Naive B cell (primary cell): ENCODE measurements at places on chromosomes 3 and 15.
A peak's percentile ranks its signal among the peaks of the same experiment; 100 is the strongest.

GRCh38 chr15:63156086-63156710, 1.1 kb downstream of the RPS27L start:
- no peaks in the 10 kb centered on the region for H3K27me3 ChIP-seq
- DNase-seq: no peak
- H3K4me3 ChIP-seq: peak overlapping the region; percentile 100
- peaks cover 10% of the 10 kb centered on the region for H3K4me1 ChIP-seq

DNA sequence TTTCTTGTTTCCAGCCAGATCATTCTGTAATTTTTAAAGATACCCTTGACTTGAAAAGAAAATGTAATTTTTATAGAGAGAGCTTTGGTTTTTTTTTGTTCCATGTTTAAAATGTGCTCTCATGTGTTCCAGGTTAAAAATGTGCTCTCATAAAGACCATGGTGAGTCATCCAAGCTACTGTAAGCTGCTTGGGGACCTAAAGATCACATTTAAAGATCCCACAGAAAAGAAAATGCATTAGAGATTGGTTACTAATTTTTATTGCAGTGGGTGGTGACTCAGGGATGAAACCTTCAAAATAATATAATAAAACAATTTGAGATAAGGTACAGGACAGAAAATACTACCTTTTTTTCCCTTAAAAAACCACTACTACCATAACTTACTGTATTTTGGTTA, 11.0 kb downstream of the TCF12 start:
- H3K27ac ChIP-seq: no peak overlapping the region
- peaks cover 9% of the 10 kb centered on the region for H3K36me3 ChIP-seq
- H3K4me3 ChIP-seq: no peak overlapping the region
- peaks cover 47% of the 10 kb centered on the region for H3K4me1 ChIP-seq
- DNase-seq: no peak

- H3K27ac ChIP-seq: no peak overlapping the region
- no peaks in the 10 kb centered on the region for H3K27me3 ChIP-seq
- no peak overlapping the region for H3K4me3 ChIP-seq
- no peak for DNase-seq
- no peaks in the 10 kb centered on the region for H3K36me3 ChIP-seq
- no peaks in the 10 kb centered on the region for H3K4me1 ChIP-seq
Measured at GRCh38 chr3:135576751-135577150, 388.8 kb upstream of the PPP2R3A start.

GRCh38 chr3:72487078-72487765, 361.0 kb downstream of the SHQ1 start:
- H3K27me3 ChIP-seq: peaks cover 37% of the 10 kb centered on the region
- H3K27ac ChIP-seq: no peak overlapping the region
- DNase-seq: no peak
- H3K4me1 ChIP-seq: peaks cover 18% of the 10 kb centered on the region
- no peaks in the 10 kb centered on the region for H3K36me3 ChIP-seq

- H3K4me1 ChIP-seq: no peaks in the 10 kb centered on the region
- H3K4me3 ChIP-seq: no peak overlapping the region
- H3K36me3 ChIP-seq: no peaks in the 10 kb centered on the region
- H3K27me3 ChIP-seq: peaks cover 5% of the 10 kb centered on the region
- DNase-seq: no peak
Measured at GRCh38 chr3:124064050-124064449, 72.1 kb upstream of the ROPN1 start.

- DNase-seq: no peak
- H3K4me3 ChIP-seq: peak overlapping the region; percentile 75
- peaks cover 64% of the 10 kb centered on the region for H3K27me3 ChIP-seq
Measured at GRCh38 chr3:192916371-192917027, 1.2 kb downstream of the MB21D2 start.

GRCh38 chr3:15007681-15008141, 57.4 kb downstream of the MRPS25 start:
- DNase-seq: no peak
- no peak overlapping the region for H3K4me3 ChIP-seq
- H3K4me1 ChIP-seq: peaks cover 10% of the 10 kb centered on the region
- peaks cover 35% of the 10 kb centered on the region for H3K36me3 ChIP-seq

DNA sequence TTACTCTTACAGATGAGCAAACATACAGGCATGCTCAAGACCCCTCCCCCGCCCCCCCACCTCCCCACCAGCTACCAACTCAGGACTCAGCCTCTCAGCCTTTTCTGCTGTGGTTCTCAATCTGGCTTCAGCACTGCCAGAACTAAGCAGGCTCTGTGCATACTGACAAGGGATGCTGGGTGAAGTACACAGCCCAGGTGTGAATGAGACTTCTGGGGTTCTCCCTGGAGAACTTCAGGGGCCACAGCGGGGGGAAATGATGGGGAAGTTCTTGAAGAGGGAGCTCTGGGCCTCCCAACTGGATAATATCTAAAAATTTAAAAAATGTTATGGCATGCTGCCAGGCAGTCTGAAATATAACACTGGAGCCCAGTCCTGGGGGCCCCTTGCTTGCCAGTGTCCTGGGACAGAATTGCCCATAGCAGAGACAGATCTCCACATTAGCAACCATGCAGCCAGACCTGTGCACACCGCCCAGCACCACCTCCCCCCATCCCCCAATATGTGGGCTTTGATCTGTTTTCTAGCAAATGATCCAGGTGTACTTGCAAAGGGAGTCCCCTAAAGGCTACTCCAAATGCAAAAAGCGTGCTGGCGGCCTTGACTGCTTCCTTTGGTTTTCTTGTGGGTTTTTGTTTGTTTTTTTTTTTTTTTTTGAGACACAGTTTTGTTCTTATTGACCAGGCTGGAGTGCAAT, 41.4 kb downstream of the PGPEP1L start:
- no peak overlapping the region for H3K27ac ChIP-seq
- peaks cover 11% of the 10 kb centered on the region for H3K36me3 ChIP-seq
- peaks cover 8% of the 10 kb centered on the region for H3K27me3 ChIP-seq
- no peak for DNase-seq
- no peaks in the 10 kb centered on the region for H3K4me1 ChIP-seq

DNA sequence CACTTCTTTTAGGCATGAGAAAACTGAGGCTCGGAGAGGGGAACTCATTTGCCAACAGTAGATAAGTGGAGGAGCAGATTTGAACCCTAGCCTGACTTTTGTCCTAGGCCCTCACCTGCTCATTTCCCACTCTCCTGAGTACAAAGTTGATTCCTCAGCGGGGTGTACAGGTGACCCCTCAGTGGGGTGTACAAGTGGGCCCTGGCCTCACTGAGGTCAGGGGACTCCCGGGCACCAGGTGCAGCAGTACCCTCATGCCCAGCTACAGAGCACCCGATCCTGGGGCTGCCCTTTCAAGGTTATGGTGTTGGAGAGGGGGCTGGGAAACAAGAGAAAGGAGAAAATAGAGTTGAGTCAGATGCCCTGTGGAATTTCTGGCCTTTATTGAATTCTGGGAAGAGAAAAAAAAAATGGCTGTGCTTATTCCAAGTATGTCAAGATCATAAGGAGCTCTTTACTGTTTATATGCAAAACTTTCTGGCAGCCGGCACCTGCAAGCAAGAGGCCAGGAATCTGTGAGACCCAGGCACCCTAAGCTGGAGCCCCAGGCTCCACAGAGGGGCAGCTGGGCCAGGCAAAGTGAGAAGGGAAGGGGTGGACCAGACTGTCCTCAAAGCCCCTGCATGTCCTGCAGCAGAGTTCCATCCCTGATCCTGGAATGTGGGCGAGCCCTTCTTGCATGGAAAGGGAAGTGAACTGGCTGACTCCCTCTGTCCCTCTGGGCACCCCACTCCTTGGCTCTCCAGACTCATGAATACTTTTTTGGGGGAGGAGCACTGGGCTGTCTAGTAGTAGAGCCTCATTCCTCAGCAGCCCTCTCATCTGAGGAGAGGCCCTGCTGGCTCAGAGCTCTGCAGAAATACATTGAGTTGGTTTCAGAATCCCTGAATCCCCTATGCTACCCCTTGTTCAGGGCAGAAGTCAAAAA, 43.1 kb downstream of the AMOTL2 start:
- no peak overlapping the region for H3K4me3 ChIP-seq

GRCh38 chr3:6416049-6416661, 444.8 kb upstream of the GRM7 start:
- H3K4me3 ChIP-seq: no peak overlapping the region
- H3K36me3 ChIP-seq: no peaks in the 10 kb centered on the region
- no peak for DNase-seq
- H3K27ac ChIP-seq: no peak overlapping the region
- no peaks in the 10 kb centered on the region for H3K4me1 ChIP-seq

DNA sequence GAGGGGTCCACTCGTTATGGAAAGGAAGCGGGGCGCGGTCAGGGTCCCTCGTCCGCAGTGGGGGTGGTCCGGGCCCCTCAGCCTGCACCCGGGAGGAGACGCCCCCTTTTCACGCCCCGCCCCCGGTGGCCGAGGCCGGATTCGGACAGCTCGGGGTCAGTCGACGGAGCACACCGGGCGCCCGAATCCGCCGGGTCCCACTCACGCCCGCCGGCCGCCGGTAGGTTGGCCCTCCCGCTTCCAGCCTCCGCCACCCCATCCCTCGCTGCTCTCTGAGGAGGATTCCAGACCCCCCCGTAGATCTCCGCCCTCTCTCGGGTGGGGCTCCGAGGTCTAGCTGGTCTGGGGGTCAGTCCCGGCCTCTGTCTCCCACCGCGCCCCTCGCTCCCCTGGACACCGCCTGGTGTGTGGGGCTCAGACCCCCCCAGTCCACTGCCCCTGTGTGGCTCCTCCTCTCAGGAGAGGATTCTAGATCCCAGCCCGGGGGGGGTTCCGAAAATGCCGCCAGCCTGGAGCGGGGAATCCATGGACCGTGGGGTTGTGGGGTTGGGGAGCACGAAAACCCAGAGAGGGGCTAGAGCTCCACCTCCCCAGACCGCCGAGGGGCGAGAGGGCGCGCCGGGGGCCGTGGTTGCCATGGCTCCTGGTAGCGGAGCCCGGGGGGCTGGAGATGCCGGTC, 725 bp downstream of the CHL1 start:
- DNase-seq: no peak
- H3K27ac ChIP-seq: peak overlapping the region; percentile 78
- H3K27me3 ChIP-seq: peaks cover 10% of the 10 kb centered on the region
- H3K4me3 ChIP-seq: peak overlapping the region; percentile 94

- peaks cover 12% of the 10 kb centered on the region for H3K36me3 ChIP-seq
- H3K27me3 ChIP-seq: no peaks in the 10 kb centered on the region
- H3K4me3 ChIP-seq: no peak overlapping the region
- peaks cover 2% of the 10 kb centered on the region for H3K4me1 ChIP-seq
- H3K27ac ChIP-seq: no peak overlapping the region
- DNase-seq: no peak
Measured at GRCh38 chr15:42395838-42396237, 36.5 kb downstream of the CAPN3 start.

DNA sequence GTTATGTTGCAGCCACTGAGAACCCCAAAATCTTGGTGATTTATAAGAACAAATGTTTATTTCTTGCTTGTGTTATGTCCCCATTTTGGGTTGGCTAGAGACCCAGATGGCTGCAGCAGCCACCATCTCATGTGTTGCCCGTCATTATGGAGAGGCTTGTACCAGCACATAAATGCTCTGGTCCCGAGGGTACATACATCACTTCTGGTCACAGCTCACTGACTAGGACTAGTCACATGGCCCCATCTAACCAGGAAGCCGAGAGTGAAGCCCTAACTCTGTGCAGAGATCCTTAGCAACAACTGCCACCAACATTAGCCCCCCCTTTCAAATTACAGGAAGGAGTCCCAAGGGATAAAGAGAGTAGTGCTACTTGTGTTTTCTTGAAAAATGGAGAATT, 25.5 kb upstream of the HACD2 start:
- no peaks in the 10 kb centered on the region for H3K27me3 ChIP-seq
- peak overlapping the region; percentile 75 for H3K27ac ChIP-seq
- DNase-seq: peak; percentile 51

- H3K27ac ChIP-seq: no peak overlapping the region
- no peak for DNase-seq
- H3K4me1 ChIP-seq: peaks cover 20% of the 10 kb centered on the region
- no peak overlapping the region for H3K4me3 ChIP-seq
Measured at GRCh38 chr3:126715432-126715831, 11.4 kb downstream of the CHCHD6 start.

DNA sequence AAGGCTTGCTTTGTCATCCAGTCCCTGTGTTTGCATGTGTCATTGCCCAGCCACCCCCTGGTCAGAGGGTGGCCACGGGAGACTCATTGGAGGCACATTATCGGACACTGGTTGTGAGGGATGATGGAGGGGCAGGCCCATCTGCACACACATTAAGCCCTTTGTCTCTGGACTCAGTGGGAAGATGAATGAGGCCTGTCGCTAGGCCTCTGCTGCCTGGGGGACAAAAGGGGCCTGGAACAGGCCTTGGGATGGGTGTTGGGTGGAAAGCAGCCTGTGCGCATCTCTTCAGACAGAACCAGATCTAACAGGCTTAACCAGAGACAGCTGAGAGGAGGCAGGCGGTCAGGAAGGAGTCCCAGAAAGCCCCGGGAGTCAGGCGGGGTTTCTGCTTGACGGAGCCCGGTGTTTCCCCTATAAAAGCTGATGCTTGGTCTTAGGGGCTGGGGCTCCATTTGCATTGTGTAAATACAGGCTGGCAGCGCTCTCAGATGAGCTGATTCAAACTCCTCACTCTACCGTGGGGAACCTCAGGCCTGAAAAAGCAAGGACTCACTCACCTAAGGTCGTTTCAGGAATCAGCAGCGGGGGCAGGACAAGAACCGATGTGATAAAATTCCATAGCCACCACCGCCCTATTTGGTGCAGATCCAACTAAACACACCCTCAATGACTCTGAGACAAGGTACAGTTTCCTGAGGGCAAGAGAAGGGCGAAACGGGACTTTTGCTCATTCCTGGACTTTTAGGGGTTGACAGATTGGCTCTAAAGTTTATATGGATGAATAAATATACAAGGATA, 17.1 kb upstream of the SKIC8 start:
- no peak overlapping the region for H3K27ac ChIP-seq
- no peaks in the 10 kb centered on the region for H3K4me1 ChIP-seq
- no peak overlapping the region for H3K4me3 ChIP-seq
- no peaks in the 10 kb centered on the region for H3K36me3 ChIP-seq
- DNase-seq: no peak
